SIG-M5 (cell line): ENCODE measurements at places on chromosomes 5 and 9.

DNA sequence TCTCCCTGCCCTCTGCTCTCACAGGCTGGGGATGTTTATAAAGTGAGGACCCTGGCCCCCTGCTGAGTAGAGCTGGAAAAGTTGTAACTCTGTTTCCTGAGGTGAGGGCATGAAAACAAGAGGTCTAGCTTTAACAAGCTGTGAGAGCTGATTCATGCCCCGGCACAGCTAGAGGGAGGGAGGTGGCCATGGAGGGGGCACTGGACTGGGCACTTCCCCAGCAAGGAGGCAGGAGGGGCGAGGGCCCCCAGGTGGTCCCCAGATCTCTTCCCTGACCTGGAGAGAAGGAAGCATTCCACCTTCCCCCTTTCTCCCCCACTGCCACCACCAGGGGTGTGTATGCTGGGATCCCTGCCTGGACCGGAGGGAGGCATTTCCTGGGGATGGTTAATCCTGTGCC, at the start of gene MSMP:
Gene MSMP (minus strand): TSS at position 13 of the 400 bp plus-strand sequence. CDS start 147 bp downstream, outside the sequence.
- no peak for DNase-seq

GRCh38 chr5:137341831-137342230, 157.3 kb downstream of the SPOCK1 start:
- DNase-seq, result no peak

- no peak for DNase-seq
Observed at GRCh38 chr5:148823871-148824270, 2.5 kb upstream of the ADRB2 start.

DNA sequence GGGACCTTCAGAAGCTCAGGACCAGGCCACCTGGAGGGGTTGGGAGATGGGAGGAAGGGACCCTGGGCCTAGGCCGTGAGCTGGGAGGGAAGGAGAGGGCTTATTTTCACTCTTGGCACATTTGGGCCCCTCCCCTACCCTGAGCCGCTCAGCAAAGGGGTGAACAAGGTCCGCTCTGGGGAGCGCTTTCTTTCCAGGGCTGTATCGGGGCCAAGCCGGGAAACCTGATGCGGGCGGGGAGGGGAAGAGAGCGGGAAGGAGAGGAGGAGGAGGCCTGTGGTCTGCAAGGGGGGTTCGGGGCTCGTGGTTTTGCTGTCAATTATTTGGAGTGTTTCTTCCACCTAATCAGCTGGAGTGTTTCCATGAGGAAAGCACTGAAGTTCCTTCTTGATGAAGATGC, 62.7 kb upstream of the RXRA start:
- no peak for DNase-seq

- DNase-seq, result no peak
Observed at GRCh38 chr5:112935675-112936074, 13.6 kb upstream of the REEP5 start.

GRCh38 chr5:172219296-172219695, 25.3 kb downstream of the EFCAB9 start:
- no peak for DNase-seq

- no peak for DNase-seq
Observed at GRCh38 chr5:156201788-156202403, 125.1 kb upstream of the SGCD start.

DNA sequence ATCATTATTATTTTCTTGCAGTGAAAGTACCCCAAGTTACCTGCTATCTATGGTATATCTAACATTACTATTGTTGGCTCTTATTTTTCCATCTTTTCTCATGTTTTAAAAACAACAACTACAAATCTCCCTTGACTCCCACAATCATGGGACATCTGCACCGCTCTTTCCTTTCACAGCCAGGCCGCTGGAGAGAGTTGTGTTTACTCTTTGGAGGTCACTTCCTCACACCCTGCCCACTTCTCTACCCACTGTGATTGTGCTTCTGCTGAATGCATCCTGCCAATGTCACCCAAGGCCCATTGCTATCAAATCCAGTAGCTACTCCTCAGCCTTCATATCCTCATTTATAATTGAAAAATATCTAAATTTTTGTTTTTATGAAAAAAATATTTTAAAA, 29.7 kb downstream of the SLC28A3 start:
- DNase-seq, result no peak

DNA sequence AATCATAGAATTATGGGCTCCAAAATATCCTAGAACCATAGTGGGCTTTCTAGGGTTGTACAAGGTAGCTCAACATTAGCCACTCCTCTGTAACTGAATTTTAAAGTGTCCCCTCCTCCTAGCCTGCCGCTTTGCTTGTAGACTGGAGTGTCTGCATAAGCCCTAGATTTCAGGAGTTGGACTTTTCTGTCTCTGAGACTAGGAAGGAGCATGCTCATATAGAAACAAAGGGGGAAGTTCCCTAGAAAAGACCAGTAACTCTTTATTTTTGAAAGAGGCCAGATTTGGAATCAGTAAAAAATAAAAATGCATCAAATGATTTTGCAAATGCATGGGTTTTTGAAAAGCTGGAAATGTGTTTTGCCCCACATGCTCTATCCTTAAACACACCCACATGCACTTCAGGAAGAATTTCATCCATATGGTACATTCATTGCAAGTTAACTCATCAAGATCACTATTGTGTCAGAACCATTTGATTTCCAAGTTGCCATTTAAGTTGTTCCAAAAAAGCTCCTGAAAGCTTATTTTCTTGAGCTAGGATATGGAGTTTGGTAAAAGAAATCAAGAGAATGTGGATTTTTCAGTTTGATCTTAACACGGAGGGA, 121.0 kb upstream of the NR3C1 start:
- no peak for DNase-seq

GRCh38 chr9:112203536-112203935, 28.4 kb upstream of the SUSD1 start:
- no peak for DNase-seq

GRCh38 chr5:139844472-139845145, 49.0 kb downstream of the PSD2 start:
- DNase-seq, result no peak
